ENCODE measurements at places on chromosomes 16 and 17.
A peak's percentile ranks its signal among the peaks of the same experiment; 100 is the strongest.

- DNase-seq: no peak
Measured at GRCh38 chr17:13523164-13523563, 78.6 kb downstream of the HS3ST3A1 start.

GRCh38 chr16:54453871-54454270 is 167.3 kb upstream of the IRX3 start:
- DNase-seq: no peak

DNA sequence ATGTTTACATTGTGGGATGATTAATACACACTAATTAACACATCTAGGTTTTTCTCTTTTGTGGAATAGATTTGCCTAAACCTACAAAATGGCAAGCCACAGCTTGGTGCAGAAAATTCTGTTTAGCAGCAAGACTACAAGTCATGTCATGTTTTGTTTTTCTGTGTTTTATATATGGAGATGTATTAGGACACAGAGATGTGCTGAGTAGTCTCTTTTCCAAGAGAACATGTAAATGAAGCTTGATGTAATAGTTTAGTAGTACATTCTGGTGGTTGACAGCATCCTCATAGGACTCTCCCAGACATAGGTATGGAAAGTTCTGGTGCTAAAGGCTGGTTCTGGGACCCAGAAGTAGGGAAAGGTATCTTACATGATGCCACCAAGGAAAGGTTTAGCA is 1345.4 kb downstream of the CDH11 start:
- no peak for DNase-seq

DNA sequence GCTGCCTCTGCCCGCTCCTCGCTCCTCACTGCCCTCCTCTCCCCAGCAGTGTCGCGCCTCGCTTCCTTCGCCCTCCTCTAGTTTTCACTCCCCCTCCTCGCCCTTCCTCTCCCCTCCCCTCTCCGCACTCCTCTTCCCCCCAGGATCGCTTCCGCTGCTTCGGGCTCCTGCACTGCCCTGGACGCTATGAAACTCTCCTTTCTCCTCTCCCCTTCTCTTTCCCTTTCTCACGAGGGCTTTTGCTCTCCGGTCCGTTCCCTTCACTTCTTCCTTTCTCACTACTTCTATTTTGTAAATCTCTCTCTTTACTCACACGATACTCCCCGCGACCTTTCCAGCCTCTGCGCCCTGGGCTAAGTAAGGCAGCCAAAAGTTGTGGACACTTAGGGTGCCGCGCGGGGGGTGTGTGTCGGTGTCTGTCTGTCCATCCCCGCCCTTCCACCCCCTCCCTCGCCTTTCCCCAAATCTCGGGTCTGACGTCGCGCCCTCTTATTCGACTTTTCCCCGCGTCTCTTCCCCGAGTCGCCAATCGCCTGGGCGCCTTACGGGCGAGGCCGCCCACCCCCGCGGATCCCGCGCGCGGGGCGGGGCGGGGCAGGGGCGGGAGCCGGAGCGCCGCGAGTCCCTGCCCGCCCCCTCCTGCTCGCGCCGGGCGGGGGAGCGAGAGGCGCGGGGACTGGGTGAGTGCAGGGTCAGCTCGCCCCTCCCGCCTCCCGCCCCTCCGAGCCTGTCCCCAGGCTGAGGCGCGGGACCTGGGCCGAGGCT is at the start of gene IRX3:
IRX3 (minus strand) TSS at position 422 of the 765 bp plus-strand sequence. CDS start 737 bp downstream, outside the sequence.
- peak; percentile 88 for DNase-seq

- DNase-seq: no peak
Measured at GRCh38 chr17:18858567-18859245, 775 bp downstream of the PRPSAP2 start.
